ENCODE measurements at places on chromosomes 7 and 10.

- no peak for DNase-seq
These were observed 3.2 kb upstream of the PPP1R3A start for GRCh38 chr7:113922049-113922448.

GRCh38 chr7:37942934-37943610 lies 22.6 kb downstream of the EPDR1 start:
- peak; percentile 29 for DNase-seq

GRCh38 chr7:142185069-142185468 lies 72.8 kb downstream of the PRSS58 start:
- DNase-seq = no peak

DNA sequence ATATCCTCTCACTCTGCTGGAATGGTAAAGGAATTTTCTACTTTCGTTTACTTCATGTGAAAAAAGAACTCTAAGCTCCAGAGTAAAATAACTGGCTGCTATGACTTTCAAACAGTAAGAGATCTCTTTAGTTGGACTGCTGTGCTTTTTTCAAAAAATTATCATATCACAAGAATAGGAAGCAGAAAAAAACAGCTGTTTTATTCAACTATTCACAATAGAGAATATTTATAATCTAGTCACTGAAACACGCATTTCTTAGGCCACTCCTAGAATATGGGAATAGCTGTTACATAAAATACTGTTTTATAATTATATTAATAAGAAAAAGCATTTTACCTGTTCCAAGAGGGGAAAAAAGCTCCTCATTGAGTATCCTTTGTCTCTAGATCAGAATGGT lies 29.7 kb downstream of the NOC3L start:
- no peak for DNase-seq

GRCh38 chr10:72424561-72424960 lies 69.8 kb upstream of the DNAJB12 start:
- no peak for DNase-seq

GRCh38 chr7:10685040-10685439 lies 288.6 kb upstream of the PHF14 start:
- DNase-seq = no peak

DNA sequence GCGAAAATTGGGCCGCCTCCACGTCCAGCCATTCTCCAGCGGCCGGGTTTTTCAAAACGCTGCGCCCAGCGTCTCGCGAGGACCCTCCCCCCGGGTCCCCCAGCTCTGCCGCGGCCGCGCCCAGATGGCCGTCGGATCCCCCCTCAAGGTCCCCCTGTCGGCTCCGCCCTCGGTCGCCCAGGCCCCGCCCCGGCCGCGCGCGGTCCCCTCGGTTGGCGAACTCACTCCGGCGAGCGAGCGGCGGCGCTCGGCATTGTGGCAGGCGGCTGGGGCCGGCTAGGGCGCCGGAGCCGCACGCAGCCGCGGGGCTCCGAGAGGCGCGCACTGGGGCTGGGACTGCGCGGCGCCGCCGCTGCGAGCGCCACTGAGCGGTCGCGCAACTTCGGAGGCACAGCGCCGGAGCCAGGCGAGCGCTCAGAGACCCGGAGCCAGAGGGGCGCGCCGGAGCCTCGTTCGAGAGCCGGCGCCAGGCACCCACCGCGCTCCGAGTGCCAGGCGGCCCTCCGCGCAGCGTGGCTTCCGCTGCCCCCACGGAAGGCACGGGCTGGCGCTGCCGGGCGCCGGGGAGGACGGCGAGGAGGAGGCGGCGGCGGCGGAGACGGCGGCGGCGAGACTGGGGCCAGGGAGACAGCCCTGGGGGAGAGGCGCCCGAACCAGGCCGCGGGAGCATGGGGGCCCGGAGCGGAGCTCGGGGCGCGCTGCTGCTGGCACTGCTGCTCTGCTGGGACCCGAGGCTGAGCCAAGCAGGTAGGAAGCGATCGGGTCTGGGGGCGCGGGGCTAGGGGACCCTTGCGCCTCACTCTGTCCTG lies at the start of gene UNC5B:
UNC5B (plus strand) TSS at position 253 of the 809 bp plus-strand sequence; CDS start at position 669, 416 bp downstream.
- no peak for DNase-seq

All from COLO829 (cell line).